ENCODE measurements at places on chromosomes 7 and 10.

GRCh38 chr10:129580010-129580409 lies 113.0 kb downstream of the MGMT start:
- no peak for DNase-seq

GRCh38 chr7:130649004-130649790 lies 19.4 kb downstream of the COPG2 start:
- DNase-seq, result no peak

- no peak for DNase-seq
These were observed 58.2 kb downstream of the SORBS1 start for GRCh38 chr10:95503001-95503400.

GRCh38 chr7:108525327-108525984 lies 479 bp downstream of the PNPLA8 start:
- DNase-seq, result no peak

- no peak for DNase-seq
These were observed 66.3 kb downstream of the MTERF1 start for GRCh38 chr7:91814189-91814588.

Measured in mesothelial cell of epicardium (in vitro differentiated cells).